ENCODE measurements at places on chromosomes 7 and 10. TPM values are rescaled to one million over a fixed set of nuclear protein-coding genes. Genes with fewer than 3 reads are reported as not detected.

PIK3CG gene
- 18.4 TPM for total RNA-seq

INMT gene
- 0.08 TPM for total RNA-seq

FAM25G gene
- not detected for total RNA-seq

RARRES2 gene
- 1.2 TPM for total RNA-seq

ZNF425 gene
- 0.61 TPM for total RNA-seq

GTF2I gene
- total RNA-seq = 195 TPM

ACSL5 gene
- total RNA-seq = 35.8 TPM

MMRN2 gene
- not detected for total RNA-seq

KIN gene
- total RNA-seq = 14.9 TPM

MORN4 gene
- 2.2 TPM for total RNA-seq

WDR86 gene
- 0.46 TPM for total RNA-seq

CHN2 gene
- 1.4 TPM for total RNA-seq

TMED4 gene
- 71.3 TPM for total RNA-seq

LRRC17 gene
- not detected for total RNA-seq

ZNF467 gene
- 0.16 TPM for total RNA-seq

WIPF3 gene
- not detected for total RNA-seq

INSYN2A gene
- total RNA-seq = not detected

SFTPA2 gene
- 3.8 TPM for total RNA-seq

CRPPA gene
- total RNA-seq = 1.2 TPM

DRGX gene
- not detected for total RNA-seq

SAMD9 gene
- 2.1 TPM for total RNA-seq

CLEC2L gene
- not detected for total RNA-seq

SFR1 gene
- 12.3 TPM for total RNA-seq

BICC1 gene
- total RNA-seq = not detected

LRRC18 gene
- not detected for total RNA-seq

PARD3 gene
- 0.35 TPM for total RNA-seq

NAT16 gene
- not detected for total RNA-seq

SLIT1 gene
- total RNA-seq = 0.16 TPM

HHEX gene
- total RNA-seq = 1.0 TPM

DDX56 gene
- 224 TPM for total RNA-seq

CADPS2 gene
- 0.16 TPM for total RNA-seq

FKBP6 gene
- total RNA-seq = not detected

PLEKHS1 gene
- not detected for total RNA-seq

GPR15LG gene
- not detected for total RNA-seq

GRID2IP gene
- total RNA-seq = 0.13 TPM

RAB19 gene
- 4.9 TPM for total RNA-seq

EEPD1 gene
- 1.4 TPM for total RNA-seq

COL13A1 gene
- not detected for total RNA-seq

HOXA13 gene
- total RNA-seq = not detected

NPSR1 gene
- total RNA-seq = not detected

SLC26A3 gene
- total RNA-seq = 0.19 TPM

ABCA13 gene
- 0.08 TPM for total RNA-seq

MKI67 gene
- 5.7 TPM for total RNA-seq
